Activated naive CD8-positive, alpha-beta T cell treated with anti-CD3 and anti-CD28 coated beads, Interleukin-2, amount 10 ng/mL, durations not matched to agents 7 days and 5 days (primary cell): ENCODE measurements at places on chromosomes 16 and 17.

DNA sequence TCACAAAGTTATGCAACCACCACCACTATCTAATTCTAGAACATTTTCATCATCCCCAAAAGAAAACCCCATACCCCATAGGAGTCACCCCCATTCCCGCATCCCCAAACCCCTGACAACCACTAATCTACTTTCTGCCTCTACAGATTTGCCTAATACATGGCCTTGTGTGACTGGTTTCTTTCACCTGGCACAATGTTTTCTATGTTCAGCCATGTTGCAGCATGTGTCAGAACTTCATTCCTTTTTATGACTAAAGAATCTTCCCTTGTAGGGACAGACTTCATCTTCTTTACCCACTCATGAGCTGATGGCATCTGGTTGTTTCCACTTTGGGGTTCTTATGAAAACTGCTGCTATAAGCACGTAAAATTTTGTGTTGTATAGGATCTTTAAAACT lies 34.6 kb downstream of the CYTH1 start:
- DNase-seq, result no peak

- DNase-seq, result no peak
These were observed 11.5 kb downstream of the MPRIP start for GRCh38 chr17:17053446-17054379.

- DNase-seq, result peak; percentile 22
These were observed 23.7 kb downstream of the ACSF3 start for GRCh38 chr16:89117227-89117974.

GRCh38 chr16:68696514-68696913 lies 40.6 kb upstream of the CDH1 start:
- DNase-seq, result no peak

GRCh38 chr17:7530023-7530900 lies 18.6 kb upstream of the TNFSF12 start:
- no peak for DNase-seq

DNA sequence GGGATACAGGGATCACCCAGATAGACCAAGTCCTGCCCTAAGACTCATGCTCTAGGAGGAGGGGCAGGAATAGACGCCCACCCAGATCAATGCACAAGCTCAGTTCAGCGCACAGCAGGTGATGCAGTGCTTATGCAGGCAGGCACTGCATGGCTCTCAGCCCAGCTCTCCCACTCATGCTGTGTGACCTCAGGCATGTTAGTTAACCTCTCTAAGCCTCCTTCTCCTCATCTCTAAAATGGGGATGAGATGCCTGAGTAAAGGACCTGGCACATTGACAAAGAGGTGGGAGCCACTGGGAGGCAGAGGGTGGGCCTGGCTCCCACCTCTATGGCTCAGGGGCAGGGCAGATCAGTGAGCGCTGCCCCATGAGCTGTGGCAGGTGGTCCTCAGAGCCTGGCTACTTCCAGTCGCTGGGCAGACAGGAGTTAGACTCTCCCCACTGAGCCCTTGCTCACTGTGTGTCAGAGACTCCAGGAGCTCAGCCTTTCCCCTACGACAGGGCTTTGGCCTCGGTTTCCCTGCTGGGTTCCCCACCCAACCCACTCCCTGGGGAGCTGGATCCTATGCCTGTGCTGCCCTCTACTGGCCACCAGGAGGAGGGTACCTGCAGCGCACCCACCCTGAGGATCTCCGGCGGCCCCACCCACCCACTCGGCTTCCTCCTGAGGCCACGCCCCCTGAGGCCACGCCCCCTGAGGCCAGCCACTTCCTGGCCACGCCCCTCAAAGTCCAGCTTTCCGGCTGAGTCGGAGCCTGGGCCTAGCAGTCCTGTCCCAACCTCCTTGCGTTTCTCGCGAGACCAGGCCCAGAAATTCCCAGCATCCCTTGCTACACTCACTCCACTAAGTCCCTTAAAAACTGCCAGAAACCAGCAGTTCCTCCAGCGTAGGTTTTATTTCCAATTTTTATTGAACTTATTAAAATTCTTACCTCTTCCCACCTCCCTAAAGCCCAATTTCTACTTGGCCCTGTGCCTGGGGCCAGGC lies 196.1 kb downstream of the GSG1L start:
- DNase-seq, result peak; percentile 78

DNA sequence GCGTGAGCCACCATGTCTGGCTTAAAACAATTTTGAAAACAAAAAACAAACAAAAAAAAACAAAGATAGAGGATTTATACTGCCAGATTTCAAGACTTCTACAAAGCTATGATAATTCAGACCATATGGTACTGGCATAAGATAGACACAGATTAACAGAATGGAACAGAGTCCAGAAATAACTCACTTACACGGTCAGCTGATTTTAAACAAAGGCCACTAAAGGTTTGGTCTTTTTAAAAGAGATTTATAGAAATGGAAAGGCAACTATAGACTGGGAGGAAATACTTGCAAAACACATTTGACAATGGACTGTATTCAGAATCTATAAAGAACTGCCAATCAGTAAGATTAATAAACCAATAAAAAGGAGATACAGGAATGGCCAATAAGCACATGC lies 48.6 kb upstream of the MNT start:
- no peak for DNase-seq

- no peak for DNase-seq
These were observed 12.3 kb upstream of the SLC38A8 start for GRCh38 chr16:84054916-84055315.

- DNase-seq, result peak; percentile 41
These were observed 74.8 kb upstream of the SMURF2 start for GRCh38 chr17:64736804-64737492.

- DNase-seq, result no peak
These were observed 686.8 kb upstream of the KIF2B start for GRCh38 chr17:53135969-53136368.

- no peak for DNase-seq
These were observed 17.0 kb downstream of the CRYM start for GRCh38 chr16:21260870-21261791.

DNA sequence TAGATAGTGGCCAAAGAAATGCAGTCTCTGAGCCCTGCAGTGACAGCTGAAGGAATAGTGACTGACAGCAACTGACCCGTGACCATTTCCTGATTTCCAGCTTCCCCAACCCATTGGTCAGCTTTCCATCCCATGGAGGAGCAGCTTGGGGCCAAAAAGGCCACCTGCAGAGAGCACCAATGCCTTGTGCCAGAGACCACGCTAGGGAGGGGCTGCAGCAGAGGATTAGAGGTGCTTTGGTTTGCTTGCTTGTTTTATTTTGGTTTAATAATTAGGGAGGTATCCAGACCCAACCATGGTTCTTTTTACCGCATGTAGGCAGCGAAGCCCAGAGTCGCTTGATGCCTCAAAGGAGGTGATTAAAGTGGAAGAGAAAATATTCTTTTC lies 61.3 kb upstream of the SIAH1 start:
- no peak for DNase-seq

GRCh38 chr17:55444471-55445441 lies 23.1 kb upstream of the MMD start:
- no peak for DNase-seq

GRCh38 chr16:73037845-73038570 lies 9.9 kb downstream of the ZFHX3 start:
- DNase-seq, result no peak

DNA sequence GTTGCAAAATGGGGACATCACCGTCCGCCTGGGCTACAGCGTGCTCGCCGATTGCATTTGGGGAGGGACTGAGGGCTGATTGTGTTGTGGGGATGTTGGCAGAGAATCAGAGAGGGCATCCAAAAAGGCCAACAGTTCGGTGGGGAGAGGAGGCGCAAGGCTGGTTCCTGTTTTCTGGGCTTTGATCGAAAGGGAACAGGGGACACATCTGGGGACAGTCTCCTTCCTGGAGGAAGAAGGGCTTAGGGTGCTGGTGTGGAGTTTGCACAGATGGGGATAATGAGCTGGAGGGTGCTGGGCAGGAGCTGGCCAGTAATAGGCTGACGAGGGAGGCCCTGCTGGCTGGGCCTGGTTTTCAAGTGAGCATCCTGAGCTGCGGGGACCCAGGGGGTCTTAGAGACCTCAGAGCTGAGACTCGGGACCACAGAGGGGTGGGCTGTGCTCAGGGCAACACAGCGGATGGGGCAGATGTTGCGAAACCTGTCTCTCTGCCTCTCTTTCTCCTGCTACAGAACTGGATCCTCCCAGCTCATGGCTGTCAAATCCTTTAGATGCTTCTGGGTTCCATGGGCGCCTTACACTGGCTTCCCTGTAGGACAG lies 288.7 kb downstream of the SEC14L1 start:
- no peak for DNase-seq

- no peak for DNase-seq
These were observed 5.5 kb downstream of the TIMM22 start for GRCh38 chr17:1002412-1002753.

DNA sequence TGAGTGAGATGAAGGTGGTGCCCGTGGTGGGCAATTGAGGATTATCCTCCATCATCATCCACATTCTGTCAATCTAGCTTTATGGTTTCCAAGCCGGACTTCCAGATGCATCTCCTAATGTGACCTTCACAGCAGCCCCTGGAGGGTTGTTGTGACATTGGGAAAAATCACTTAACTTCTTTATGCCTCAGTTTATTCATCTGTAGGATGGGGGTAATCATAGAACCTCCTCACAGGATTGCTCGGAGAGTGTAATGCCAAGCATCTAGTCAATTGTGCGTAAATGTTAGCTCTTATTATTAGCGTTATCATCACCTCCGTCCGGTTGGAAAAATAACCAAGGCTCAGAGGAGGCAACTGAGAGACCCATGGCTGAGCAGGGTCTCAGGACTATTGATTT lies 214.0 kb downstream of the CCDC182 start:
- DNase-seq, result no peak

- DNase-seq, result no peak
These were observed 70.0 kb downstream of the HS3ST3A1 start for GRCh38 chr17:13531721-13532120.

- DNase-seq, result no peak
These were observed 29.0 kb upstream of the ASIC2 start for GRCh38 chr17:33322063-33322462.

DNA sequence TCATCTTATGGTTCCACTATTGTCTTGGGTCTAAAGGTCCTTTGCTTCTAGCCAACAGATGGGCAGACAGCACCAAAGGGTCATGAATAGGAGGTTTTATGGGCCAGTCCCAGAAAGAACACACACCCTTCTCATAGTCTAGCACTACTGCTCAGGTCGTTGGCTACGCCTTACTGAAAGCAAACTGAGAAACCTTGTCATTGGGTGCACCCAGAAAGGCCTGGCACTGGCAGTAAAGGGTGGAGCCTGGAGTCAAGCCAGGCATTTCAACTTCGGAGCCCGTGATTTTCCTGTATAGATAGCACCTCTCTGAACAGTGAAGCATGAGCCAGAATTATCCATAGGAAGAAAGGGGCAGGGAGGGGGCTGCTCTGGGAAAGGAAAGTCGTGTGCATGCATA lies 74.9 kb downstream of the VAT1L start:
- DNase-seq, result no peak

DNA sequence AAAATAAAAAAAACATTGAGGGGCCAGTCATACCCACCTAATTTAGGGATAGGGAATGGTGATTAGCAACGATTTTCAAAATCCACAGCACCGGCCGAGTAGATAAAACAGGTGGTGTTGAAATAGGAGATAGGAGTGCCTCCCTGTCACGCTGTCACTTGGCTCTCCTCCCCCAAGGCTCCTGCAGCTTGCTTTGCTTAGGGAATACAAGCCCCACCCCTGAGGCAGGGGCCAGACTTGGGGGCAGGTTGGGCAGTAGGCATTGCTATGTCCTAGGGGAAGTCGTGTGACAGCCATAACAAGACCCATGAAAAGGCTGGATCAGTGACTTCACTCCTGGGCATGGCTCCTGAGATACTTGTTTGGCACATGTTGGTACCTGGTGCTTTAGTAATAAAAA lies 25.8 kb downstream of the POLR2A start:
- DNase-seq, result no peak

- DNase-seq, result no peak
These were observed 10.1 kb downstream of the TBC1D26 start for GRCh38 chr17:15742051-15742795.

- no peak for DNase-seq
These were observed 13.5 kb downstream of the COX6A2 start for GRCh38 chr16:31414706-31415105.

GRCh38 chr16:86594721-86595120 lies 16.4 kb downstream of the FOXL1 start:
- no peak for DNase-seq

GRCh38 chr17:17466511-17466910 lies 10.3 kb upstream of the MED9 start:
- no peak for DNase-seq

DNA sequence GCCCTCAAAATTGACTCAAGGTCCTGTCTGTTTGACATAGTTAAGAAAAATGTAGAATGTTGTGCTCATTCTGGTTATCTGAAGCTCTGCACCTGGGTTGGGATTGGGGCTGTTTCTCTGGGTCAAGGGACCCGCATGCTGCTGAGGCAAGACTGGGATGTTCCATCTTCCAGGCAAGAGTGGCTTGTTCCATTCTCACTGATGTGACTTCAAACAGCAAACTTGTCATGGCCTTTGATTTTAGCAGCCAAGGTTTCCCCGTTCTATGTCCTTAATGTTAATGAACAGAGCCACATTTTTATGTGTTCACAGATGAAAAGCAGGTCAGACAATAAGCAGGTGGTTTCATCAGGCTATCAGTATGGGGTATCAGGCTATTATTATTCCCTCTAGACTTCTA lies 25.7 kb downstream of the ST6GALNAC1 start:
- DNase-seq, result no peak

DNA sequence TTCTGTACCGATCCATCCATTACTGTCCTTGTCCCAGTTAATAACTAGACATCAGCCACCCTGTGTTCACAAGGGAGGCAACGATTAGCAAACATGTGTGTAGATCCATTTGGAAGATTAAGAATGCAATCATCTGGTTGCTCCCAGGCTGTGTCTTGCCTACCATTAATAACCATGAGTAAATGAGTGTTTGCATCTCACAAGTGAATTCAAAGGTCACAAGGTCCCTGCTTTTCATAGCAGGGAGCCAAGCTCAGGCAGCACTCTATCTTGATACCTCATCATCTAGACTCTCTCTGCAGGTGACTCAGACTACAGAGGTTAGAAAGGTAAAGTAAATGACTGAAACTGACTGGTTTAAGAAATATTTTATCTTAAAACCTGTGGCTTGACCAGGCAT lies 25.3 kb downstream of the VWA3A start:
- no peak for DNase-seq

DNA sequence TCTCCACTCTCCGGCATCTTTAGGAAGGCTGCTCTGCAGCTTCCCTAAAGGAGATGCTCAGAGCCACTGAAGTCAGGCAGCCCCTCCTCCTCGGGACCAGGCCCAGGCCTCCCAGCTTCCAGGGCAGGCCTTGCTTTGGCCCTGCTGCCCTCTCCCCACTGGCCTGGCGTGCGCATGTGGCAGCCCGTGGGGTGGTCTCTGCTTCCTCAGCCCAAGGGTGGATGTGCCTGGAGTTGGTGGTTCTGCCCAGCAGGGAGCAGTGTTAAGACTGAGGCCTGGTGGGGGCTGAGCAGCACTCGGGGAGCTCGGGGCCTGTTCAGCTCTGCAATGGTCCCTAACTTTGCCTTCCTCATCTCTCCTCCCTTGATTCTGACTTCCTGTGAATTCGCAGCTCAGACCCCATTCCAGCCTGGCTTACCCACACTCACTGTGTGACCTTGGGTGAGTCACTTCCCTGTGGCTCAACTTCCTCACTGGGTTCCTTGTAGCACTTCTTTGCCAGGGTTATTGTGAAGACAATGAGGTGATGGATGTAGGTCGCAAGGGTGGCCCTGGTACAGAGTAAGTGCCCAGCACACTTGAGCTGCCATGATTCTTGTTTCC lies 63.2 kb downstream of the NKD1 start:
- DNase-seq, result no peak
